ENCODE measurements at places on chromosomes 1 and 21.

GRCh38 chr21:40672602-40673001 is 174.4 kb downstream of the DSCAM start:
- no peak for DNase-seq

GRCh38 chr1:89460325-89460724 is 64.3 kb upstream of the LRRC8B start:
- DNase-seq: no peak

DNA sequence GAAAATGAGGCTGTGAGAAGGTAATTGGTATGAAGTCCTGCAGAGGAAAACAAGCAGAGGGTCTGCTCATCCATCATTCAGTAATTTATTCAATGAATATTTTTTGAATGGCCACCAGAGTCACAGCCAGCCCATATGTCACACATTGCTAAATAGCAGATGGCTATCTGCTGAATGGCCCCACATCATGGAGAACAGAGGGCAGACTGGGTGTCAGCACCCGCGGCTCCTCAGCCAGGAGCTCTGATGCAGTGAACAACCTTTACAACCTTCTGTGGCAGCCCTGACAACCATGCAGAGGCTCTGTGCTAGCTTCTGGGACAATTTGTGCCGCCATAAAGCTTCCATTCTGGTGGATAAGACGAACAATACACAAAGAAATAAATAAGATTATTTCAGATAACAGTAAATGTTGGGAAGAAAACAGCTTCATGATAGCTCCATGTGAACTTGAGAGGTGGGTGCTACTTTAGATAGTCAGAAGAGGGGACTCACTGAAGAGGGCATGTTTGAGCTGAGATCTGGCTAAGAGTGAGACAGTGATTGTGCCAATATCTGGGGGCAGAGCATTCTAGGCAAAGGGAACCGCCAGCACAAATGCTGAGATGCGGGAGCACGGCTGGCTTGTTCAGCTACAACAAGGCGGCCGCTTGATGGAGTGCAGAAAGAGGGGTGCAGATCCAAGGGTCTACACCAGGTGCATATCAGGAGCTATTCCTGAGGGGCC is 2.8 kb upstream of the C1orf210 start:
- no peak for DNase-seq

GRCh38 chr1:168843401-168843800 is 114.4 kb upstream of the DPT start:
- DNase-seq: no peak

- DNase-seq: no peak
Measured at GRCh38 chr1:177600321-177600720, 369.5 kb downstream of the SEC16B start.

- DNase-seq: no peak
Measured at GRCh38 chr1:240833075-240833474, 221.1 kb upstream of the GREM2 start.

GRCh38 chr1:50422675-50422945 is 633 bp downstream of the DMRTA2 start:
- DNase-seq: no peak

- DNase-seq: no peak
Measured at GRCh38 chr1:57517587-57518374, 93.9 kb upstream of the DAB1 start.

DNA sequence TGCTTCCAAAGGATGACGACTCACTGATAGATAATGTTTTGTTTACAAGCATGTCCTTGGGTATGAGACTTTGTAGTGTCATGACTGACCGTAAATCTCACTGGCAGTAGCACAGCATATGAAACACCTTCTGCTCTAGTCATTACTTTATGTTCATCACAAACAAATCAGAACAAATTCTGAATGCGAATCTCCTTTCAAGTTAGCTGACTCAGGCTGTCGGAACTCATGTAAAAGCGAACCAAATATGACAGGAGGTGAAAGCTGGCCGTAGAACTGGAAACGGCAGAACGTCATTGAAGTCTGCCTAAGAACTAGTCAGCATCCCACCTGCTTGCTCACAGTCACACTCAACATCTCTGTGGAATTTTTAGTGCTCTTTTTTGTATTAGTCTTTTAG is 143.9 kb downstream of the RGS7 start:
- no peak for DNase-seq

DNA sequence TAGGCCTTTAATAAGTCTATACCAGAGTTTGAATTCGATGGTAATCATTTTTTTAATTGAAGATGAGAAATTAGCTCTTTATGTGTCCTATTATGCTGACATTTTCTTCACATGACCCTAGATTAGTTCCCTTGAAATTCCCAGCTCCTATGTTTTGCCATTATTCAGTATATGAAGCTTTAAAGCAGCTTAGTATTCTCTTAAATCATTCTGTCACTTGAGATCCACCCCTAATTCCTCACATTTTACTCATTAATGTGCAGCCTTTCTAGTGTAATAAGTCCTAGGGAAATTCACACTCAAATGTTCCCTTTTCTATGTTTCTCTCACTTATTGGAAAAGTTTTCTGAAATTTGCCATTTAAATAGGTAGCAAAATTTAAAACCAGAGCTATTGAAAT is 704.5 kb upstream of the B3GALT2 start:
- DNase-seq: no peak

DNA sequence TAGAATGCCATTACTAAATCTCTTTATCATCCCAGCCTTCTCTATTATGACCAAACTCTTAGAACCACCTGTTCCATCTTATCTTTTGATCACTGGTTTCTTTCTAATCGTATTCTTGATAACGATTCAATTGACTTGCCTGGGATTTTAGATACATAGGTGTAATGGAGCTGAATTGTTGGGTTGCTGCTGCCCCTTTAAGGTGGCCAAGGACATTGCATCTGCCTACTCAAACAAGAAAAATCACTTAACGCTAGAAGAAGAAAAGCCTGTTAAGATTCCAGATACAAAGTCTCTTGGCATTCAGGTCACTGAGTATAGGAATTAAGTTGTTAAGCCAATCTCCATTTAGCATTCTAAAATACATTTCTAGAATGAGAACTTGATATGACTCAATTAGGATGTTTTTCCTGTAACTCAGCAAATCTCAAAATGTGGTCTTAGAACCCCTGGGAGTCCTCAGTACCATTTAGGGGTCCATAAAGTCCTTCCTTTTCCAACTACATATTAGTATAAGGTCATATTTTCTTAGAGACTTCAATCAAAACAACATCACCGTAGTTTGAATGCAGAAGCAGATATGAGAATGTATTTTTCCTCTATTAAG is 12.4 kb downstream of the NEXN start:
- DNase-seq: no peak

DNA sequence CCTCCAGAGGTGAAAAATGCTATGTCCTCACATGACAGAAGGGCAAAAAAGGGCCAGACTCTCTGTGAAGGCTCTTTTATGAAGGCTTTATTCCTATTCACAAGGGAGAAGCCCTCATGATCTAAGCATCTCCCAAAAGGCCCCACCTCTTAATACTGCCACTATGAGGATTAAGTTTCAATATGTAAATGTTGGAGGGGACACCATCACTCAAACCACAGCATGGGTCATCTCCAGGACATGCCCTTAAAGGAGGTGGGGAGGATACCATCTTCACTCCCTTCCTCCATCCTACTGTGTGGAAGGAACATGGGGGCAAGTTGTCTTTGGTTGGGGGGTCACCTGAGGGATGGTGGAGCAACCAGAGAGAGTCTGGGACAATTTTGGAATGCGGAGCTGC is 170.1 kb downstream of the TRIM33 start:
- no peak for DNase-seq

DNA sequence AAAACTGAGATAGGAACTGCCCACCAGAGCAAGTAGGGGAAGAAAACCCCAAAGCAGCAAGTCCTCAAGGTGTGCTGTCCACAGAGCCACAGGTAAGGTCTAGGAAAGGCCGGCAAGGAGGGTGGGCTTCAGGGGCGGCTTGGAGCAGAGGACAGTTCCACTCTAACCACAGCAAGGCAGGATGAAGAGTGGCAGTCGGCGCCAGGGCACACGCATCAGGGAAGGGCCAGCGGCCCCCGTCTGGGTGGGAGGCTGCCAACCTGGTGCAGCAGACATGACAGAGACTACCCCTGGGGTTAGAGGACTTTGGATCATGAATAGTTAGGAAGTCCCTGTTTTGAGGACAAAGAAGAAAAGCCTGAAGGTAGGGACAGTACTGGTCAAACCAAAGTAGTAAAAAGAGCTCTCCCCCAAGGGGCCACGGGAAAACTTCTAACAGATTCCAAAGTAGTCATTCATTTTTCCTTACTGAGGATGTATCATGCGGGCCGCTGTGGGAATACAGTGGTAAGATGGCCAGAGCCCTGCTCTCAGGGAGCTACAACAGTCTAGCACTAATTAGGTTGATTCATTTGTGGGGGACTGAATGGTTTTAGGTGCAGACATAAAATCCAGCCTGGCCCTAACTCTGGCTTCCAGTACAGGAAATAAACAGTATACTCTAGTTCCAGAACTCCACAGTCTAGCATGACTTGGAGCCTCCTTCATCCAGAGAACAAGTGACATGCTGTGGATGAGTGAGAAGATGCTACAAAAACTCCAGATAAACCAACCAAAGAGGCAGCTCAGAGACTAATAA is 3.5 kb upstream of the RAP1GAP start:
- DNase-seq: no peak

DNA sequence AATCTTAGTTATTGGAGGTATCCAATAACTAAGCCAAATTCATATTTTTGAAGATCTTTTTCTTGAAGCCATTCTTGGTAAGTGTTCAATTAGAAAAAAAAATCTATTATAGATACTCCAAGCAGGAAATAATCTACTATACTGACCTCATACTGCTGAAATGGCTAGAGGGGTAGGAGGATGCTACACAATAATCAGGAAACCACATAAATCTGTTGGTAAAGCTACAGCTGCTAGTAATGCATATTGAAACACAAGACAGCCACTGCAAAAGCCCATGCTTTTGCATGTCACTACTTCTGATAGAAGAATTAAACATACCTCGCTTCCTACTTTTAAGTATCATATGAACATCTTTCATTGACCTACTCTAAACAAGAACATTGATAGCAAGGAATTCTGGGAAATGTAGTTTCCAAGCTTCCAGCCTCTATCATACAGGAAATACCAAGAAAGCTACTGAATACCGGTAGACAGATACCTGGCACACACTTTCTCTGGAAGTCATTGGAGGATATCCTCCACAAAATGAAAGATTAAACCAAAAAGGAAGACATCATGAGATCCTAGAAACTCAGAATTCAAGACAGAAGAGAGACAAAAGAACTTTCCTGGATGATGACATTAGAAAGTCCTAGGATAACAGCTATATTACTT is 103.0 kb upstream of the VAV3 start:
- no peak for DNase-seq

GRCh38 chr1:154767315-154768240 is 102.5 kb downstream of the KCNN3 start:
- no peak for DNase-seq

GRCh38 chr1:150567341-150567716 is 12.1 kb downstream of the MCL1 start:
- DNase-seq: no peak

GRCh38 chr1:243469497-243469896 is 213.7 kb downstream of the SDCCAG8 start:
- no peak for DNase-seq

DNA sequence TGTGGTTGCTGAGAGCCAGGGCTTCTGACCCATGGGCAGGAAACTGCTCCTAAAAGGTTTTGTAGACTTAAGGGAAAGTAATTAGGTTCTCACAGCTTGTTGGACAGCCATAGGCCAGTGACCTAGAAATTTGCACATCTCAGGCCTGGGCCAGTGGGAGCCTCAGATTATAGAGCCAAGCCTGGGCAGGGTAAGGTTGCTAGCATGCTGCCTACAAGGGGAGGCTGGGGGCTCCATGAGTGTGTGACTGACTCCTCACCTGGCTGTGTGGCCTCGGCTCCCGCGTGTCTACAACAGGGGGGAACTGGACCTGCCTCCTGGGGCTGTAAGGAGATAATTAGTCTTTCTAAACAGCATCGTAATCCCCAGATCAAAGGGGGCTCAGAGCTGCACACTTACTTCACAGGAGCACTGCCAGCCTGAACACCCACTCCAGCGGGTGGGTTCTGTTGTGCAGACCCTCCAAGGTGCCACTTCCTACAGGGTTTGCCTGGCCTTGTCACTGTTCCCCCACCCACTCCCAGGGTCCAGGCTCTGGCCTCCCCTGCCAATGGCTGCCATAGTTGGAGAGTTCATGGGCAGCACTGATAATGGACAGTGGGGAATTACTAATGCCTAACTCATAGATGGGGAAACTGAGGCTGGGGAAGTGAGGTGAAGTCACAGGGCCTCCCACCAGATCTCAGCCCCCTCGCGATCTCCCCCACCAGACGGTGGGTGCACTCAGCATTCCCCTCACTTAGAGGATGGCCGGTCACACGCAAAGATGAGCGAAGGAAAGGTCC is 230.4 kb upstream of the TMEM51 start:
- no peak for DNase-seq

DNA sequence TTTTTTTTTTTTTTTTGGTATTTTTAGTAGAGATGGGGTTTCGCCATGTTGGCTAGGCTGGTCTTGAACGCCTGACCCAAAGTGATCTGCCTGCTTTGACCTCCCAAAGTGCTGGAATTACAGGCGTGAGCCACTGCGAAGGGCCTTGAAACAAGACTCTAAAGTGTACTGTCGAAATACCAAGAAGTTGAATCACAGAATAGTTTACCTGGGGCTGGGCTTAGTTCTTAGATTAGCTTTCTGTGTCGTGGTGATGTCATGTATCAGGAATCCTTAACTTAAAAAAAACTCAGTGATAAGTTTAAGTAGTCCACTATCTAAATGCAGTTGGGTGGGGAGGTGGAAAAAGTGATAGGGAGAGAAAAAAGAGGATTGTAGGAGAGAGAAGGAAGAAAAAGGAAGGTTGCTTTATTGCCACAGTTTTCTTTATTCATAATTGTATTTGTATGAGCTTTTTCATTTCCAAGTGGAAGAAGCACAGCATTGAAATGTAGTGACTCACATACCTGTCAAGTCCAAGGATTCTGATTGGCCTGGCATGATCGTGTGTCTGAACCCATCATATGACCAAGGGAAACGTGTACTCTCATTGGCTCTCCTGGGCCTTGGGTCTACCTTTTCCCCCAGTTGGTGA is 13.4 kb downstream of the ITSN1 start:
- DNase-seq: no peak

- no peak for DNase-seq
Measured at GRCh38 chr1:1051127-1051810, 22.8 kb downstream of the RNF223 start.

GRCh38 chr1:54463259-54464030 is 57.3 kb upstream of the SSBP3 start:
- no peak for DNase-seq

Measured in activated CD8-positive, alpha-beta memory T cell treated with anti-CD3 and anti-CD28 coated beads for 4 hours (primary cell).